Islet precursor cell (in vitro differentiated cells): ENCODE measurements at places on chromosomes 7 and 10.

DNA sequence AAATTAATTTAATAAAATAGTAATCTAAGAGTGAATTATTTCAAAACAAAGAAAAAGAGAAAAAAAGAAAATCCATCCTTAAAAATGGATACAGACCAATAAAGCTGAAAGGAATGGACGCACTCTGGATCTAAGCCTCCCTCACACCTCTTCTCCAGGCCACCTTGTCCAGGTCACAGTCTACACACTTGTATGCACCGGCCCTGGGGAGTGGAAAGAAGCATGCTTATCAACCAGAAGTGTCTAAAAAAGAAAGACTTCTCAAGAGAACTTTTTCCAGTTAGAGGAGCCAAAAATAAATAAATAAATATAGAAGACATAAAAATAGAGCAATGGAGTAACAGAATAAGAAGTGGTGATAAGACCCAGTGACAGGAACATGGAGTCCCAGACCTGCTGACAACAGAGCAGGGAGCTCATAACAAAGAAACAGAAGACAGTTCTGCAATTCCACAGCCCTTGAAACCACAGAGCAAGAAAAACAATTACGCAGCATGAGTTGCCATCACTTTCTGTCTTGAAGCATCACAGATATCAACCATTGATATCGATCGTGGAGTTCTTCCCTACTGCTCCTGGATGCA lies 311.7 kb upstream of the NFE2L3 start:
- DNase-seq = no peak

- DNase-seq = no peak
These were observed 3.7 kb downstream of the PRF1 start for GRCh38 chr10:70598857-70599295.

- peak; percentile 19 for DNase-seq
These were observed 51.3 kb downstream of the TMEM270 start for GRCh38 chr7:73912223-73912622.

GRCh38 chr10:48623607-48624132 lies 18.8 kb upstream of the ARHGAP22 start:
- no peak for DNase-seq

DNA sequence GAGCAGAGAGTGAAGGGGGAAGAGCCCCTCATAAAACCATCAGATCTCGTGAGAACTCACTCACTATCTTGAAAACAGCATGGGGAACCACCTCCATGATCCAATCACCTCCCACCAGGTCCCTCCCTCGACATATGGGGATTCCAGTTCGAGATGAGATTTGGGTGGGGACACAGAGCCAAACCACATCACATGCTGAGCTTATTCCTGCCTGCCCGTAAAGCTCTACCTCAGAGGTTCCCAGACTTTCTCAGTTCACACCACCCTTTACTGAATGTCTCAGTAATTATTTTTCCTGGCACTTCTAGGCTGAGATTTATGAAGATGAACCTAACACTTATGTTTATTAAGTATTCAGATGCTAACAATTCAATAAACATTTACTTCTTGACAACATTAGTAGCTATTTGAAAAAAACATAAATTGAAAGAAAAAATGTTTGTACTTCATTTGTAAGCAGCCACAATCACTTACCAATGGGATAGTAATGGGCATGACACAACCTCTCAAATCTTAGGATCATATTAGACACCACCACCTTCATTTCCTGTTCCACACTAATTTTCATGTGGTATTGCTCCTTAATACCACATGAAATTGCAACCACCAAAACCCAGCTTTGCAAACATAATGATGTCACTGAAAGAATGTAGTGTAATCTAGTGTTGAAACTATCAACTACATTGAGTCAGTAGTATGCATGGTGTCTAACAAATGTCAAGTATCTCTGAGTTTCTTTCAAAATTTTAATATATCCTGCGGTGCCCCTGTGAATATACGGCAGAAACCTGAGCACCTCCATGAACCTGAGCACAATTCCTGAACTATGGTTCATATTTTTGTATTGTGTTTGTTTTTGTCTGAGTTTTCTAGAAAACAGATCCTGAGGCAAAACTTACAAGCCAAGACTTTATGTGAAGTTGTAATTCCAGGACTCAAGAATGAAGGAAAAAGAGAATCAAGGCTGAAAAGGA lies 4.5 kb upstream of the DGKI start:
- DNase-seq = no peak

- no peak for DNase-seq
These were observed 16.8 kb upstream of the DNAH11 start for GRCh38 chr7:21526007-21526406.

DNA sequence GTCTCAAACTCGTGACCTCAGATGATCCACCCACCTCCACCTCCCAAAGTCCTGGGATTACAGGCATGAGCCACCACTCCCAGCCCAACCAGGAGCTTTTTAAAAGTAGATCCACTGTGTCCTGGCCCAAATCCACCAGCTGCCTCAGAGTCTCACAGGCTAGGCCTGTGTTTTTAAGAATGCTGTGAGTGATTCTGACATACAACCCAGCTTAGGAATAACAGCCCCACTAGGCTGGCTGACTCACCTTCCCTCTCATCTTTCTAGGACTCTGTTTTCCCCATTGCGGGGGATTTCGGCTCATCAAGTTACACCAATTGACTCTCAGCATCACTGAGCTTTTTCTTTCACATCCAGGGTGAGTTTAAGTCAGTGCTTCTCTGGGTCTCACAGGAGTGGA lies 207.6 kb downstream of the SKIDA1 start:
- DNase-seq = peak; percentile 71

DNA sequence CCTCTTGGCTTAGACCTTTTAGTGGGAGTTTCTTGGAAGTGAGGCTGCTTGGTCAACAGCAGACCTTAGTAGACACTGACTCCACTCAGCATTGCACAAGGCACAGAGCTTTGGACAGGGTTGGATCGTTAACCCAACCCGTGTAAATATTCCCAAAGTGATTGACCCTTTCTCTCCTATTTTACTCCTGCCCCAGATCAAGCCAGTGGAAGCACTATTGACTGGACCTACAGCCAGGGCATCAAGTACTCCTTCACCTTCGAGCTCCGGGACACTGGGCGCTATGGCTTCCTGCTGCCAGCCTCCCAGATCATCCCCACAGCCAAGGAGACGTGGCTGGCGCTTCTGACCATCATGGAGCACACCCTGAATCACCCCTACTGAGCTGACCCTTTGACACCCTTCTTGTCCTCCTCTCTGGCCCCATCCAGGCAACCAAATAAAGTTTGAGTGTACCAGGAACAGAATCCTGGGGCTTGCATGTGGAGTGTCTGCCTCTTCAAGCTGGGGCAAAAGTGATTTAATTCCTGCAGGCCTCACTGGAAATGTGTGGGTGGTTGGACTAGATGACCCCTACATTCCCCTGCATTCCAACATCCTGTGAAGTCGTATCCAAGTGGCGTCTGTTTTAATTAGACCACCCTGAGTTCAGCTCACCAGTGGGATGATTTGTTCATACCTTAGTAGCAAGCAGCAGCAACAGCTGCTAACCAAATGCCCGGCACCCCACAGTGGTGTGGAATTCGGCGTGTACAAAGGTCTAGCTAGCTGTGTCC lies 7.5 kb downstream of the CPA1 start:
- no peak for DNase-seq

- DNase-seq = no peak
These were observed 18.8 kb upstream of the SLC35G1 start for GRCh38 chr10:93875032-93875358.

GRCh38 chr7:134209322-134210015 lies 82.3 kb downstream of the LRGUK start:
- no peak for DNase-seq

GRCh38 chr10:111432588-111432987 lies 355.8 kb downstream of the ADRA2A start:
- DNase-seq = no peak

DNA sequence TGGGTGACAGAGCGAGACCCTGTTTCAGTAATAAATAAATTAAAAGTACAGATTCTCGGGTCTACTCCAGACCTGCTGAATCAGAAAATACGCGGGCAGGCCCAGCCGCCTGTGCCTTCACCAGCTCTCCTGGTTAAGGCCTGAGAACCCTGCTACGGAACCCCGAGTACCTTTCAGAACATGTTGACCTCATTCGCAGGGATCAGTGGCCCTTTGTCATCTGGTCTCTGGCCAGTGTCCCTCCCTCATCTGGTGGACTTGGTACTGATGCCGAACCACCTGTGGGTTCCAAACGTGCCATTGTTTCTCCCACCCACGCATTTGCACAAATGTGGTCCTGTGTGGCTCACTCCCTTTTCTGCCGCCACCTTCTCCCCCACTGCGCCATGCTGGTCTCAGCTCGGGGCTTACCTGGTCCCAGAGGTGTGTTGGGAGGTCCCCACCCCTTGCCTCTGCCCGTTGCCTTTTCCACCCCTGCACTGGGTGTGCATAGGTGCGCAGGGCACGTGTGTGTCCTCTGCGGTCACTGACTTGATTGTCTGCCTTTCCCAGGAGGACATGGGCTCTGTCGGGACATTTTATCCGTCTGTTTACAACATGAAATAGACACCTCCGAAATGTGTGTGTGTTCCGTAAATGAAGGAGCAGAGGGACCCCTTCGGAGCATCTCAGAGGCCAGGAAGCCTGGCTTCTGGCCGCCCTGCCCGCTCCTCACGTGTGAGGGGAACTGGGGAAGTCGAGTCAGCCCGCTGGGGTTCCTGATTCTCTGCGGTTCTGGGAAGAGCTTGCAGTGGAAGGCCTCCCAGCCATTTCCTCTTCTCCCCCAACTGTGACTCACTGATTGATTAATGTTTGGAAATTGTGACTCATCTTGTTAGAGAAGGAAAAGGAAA lies 135.2 kb downstream of the CUX1 start:
- DNase-seq = no peak

GRCh38 chr10:33117816-33118215 lies 159.8 kb upstream of the ITGB1 start:
- DNase-seq = peak; percentile 34

DNA sequence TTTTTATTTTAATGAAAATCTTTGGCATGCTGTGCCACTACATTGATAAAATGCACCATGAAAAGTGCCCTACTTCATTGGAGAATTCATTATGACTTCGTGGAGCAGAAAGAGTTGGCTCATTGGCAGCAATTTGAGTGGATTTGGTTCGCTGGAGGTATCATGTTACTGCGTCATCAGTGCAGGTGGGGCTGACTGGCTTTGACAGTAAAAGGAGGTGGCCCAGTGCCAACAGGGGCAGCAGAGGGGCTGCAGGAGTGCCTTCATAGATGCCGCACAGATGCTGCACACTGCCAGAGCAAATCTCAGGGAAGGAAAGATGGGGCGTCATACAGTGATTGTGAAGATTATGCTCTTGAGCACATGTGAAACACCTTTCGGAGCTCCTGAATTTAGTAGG lies 22.2 kb downstream of the FZD1 start:
- no peak for DNase-seq

DNA sequence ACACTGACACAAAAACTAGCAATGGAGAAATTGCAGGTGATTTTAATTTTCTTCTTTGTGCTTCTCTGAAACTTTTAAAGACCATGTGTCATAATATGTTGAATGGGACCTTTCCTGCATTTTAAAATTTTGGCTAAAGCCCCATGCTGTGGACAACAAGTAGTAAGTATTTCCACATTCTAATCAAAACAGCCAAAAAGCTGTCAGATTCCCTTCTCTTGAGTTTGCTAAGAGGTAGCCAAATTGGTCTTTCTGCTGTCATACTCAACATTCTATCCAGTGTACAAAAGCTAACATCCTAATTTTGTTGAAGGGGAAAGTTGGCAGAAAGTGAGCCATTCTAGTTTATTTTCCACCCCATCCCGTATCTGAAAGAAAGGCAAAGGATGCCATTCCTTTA lies 447.6 kb downstream of the TFEC start:
- DNase-seq = no peak

GRCh38 chr7:159328096-159328495 lies 183.4 kb upstream of the VIPR2 start:
- no peak for DNase-seq

- peak; percentile 85 for DNase-seq
These were observed 63.8 kb upstream of the NPS start for GRCh38 chr10:127485153-127485857.
